Neural progenitor cell (in vitro differentiated cells): ENCODE measurements at places on chromosomes 12 and 14. TPM values are rescaled to one million over a fixed set of nuclear protein-coding genes. Genes with fewer than 3 reads are reported as not detected.

KRT1 gene
- total RNA-seq = not detected in 2 replicates

FAM181A gene
- not detected in 2 replicates for total RNA-seq

SIX4 gene
- 28.8 and 32.9 TPM in 2 replicates for total RNA-seq

SLC17A8 gene
- total RNA-seq = not detected in 2 replicates

ASPG gene
- total RNA-seq = 0.87 and 1.2 TPM in 2 replicates

RASSF9 gene
- total RNA-seq = 0.06 TPM in 1 of 2 replicates, not detected in the other

ANP32D gene
- not detected in 2 replicates for total RNA-seq

TMPO gene
- 364 and 513 TPM in 2 replicates for total RNA-seq

BIN2 gene
- total RNA-seq = 0.52 TPM in 1 of 2 replicates, not detected in the other

FRMD6 gene
- total RNA-seq = 20.6 and 24.4 TPM in 2 replicates

KLRB1 gene
- total RNA-seq = not detected in 2 replicates

RABGGTA gene
- total RNA-seq = 7.1 and 22.9 TPM in 2 replicates

TTC6 gene
- 0.06 and 2.6 TPM in 2 replicates for total RNA-seq

RPGRIP1 gene
- total RNA-seq = 0.47 and 3.4 TPM in 2 replicates

ALDH1L2 gene
- total RNA-seq = 0.13 and 0.68 TPM in 2 replicates

GALNT4 gene
- total RNA-seq = 2.2 and 2.8 TPM in 2 replicates

HRK gene
- 0.06 TPM in 1 of 2 replicates, not detected in the other for total RNA-seq

ZDHHC22 gene
- 0.07 and 0.31 TPM in 2 replicates for total RNA-seq
